Fibroblast of skin of abdomen (primary cell): ENCODE measurements at places on chromosomes 7 and 10.

GRCh38 chr10:119706521-119707278 is 19.1 kb upstream of the INPP5F start:
- no peak for DNase-seq

DNA sequence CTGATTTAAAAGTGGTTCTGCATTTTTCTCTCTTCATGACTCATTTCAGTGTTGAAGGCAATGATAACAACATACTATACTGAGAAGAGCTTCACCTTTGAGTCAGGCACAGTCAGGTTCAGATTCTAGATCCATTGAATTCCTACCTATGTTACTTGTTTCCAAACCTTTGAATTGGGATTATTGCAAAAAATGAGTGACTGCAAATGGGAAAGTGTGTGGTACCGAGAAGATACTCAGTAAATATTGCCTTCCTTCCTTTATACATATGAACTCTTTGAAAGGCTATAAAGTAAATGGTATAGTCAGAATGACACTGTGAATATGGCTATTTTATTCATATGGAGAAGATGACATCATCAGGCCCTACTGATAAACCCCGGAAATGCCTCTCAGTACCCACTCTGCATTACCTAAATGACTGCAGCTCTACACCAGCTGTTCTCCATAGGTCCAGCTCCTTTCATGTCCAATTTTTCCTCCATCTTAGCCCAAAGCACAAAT is 66.7 kb upstream of the FGL2 start:
- no peak for DNase-seq

DNA sequence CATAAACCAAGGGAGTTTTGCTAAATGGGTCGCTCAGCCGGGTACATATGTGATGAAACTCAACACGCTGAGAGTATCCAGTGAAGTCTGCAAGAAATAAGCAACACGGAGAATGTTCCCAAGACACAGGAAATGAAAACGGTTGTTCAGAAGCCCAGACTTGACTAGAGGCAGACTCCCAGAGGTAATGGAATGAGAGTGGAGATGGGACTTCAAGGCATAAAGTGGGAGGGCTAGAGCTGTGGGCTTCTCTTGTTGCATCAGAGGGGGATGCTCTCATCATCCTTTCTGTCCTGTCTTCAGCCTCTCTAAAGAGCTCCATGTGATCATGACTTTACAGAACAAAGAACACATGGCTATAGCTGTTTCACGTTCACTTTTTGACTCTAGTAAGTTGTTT is 88.3 kb downstream of the BAMBI start:
- no peak for DNase-seq

DNA sequence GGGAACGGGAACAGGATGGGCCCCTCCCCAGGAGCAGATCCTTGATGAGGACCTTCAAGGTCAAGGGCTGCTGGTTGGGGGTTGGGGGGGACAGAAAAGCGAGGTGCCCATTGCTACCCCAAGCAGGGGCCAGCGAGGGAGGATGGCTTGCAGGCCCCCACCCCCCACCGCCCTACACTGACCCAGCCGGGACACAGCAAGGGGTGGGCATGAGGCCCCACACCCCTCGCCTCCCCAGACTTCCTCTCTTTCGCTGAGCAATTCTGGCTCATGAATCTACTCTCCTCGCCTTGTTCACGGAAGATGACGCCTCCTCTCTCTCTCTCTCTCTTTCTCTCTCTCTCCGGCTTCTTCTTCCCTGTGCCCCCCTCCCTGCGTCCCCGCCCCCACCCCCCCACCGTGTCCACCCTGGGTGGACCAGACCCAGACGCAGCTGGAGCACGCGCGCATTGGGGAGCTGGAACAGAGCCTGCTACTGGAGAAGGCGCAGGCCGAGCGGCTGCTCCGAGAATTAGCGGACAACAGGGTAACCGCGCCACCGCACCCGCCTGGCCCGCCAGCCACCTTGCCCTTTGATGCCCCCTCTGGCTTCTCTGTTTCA is 81.1 kb upstream of the GTF2IRD1 start:
- peak; percentile 17 for DNase-seq

GRCh38 chr10:6269432-6269831 is 66.7 kb downstream of the PFKFB3 start:
- no peak for DNase-seq

DNA sequence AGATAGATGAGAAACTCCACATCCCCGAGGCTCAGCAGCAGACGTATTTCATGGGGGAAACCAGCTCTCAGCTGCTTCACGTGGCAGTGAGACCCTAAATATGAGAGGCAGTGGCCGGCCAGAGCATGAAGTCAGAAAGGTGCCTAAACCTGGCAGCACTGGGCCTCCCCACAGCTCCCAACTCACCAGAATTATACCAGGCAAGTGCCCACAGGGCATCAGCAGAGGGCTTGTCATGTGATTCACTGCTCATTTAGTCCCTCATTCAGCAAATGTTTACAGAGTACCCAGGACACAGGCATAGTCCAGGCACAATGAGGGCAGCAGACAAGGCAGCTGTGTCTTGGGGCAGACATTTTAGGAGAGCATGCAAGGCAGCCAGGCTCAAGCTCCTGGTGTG is 212.6 kb downstream of the PTPRN2 start:
- no peak for DNase-seq

DNA sequence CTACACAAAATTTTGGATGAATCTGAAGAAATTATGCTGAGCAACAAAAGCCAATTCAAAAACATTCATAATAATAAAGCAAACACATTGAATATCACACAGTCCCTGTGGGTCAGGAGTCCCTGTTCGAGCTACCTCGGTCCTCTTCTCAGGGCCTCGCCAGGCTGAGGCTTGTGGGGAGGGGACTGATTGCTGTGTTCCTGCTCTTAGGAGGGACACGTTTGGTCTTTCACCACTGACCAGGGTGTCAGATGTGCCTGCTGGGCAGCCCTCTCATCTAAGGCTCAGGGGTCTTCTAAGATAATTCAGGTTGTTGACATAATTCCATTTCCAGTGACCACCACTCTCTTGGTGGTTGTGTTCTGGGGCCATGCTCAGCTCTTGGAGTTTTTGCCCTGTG is 233.8 kb upstream of the PPP2R2D start:
- DNase-seq, result no peak

GRCh38 chr7:107528461-107528860 is 35.3 kb downstream of the COG5 start:
- peak; percentile 62 for DNase-seq

DNA sequence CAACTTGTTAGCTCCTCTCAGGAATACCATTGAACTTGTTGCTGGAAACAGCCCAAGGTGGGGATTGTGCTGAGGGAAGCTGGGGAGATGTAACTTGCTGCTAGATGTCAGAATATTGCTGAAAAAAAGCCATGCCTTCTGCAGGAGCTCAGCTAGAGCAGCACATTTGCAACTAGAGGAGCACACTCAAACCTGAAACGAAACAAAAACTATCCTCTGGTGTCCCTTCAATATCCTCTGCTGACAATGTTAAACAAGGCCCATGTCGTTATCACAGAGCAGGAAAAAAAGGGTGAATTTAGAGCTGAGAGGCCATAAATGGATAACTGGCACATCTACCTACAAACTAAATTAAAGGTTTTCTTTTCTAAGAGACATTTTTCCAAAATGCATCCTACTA is 53.7 kb upstream of the MACC1 start:
- no peak for DNase-seq

GRCh38 chr7:155233311-155234157 is 64.1 kb upstream of the INSIG1 start:
- peak; percentile 55 for DNase-seq

GRCh38 chr10:130962240-130963051 is 349.1 kb downstream of the TCERG1L start:
- DNase-seq, result no peak

DNA sequence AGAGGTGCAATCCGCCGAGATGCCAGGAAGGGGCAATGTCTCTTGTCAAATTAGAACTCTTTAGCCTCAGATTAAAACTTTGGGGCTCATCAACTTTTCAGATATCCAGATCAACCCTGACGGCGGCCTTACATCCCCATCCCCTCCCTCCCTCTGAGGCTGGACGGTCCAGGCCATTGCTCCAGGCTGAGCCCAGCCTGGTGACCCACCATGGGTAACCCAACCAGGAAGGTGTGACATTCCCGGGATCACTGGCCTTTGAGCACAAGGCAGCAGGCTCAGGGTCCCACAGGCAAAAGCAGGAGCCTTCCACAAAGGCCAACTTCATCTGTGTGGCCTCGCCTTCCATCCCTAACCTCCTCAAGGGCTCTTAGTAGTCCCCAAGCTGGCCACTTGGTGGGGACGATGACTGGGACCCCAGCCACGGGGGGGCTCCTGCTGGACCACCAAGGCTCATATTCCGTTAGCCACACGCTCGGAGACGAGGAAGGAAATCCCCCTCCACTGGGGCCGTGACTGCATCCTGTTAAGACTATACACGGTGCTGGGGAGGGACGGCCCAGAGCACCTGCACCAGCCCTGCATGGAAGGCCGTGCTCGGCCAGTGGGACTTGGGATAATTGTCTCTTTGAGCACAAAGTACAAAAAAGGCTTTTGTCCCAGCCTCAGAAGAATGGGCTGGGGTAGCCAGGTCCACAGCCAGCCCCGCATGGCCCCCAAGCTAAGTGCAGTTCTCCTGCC is 62.8 kb downstream of the ZRANB1 start:
- no peak for DNase-seq

DNA sequence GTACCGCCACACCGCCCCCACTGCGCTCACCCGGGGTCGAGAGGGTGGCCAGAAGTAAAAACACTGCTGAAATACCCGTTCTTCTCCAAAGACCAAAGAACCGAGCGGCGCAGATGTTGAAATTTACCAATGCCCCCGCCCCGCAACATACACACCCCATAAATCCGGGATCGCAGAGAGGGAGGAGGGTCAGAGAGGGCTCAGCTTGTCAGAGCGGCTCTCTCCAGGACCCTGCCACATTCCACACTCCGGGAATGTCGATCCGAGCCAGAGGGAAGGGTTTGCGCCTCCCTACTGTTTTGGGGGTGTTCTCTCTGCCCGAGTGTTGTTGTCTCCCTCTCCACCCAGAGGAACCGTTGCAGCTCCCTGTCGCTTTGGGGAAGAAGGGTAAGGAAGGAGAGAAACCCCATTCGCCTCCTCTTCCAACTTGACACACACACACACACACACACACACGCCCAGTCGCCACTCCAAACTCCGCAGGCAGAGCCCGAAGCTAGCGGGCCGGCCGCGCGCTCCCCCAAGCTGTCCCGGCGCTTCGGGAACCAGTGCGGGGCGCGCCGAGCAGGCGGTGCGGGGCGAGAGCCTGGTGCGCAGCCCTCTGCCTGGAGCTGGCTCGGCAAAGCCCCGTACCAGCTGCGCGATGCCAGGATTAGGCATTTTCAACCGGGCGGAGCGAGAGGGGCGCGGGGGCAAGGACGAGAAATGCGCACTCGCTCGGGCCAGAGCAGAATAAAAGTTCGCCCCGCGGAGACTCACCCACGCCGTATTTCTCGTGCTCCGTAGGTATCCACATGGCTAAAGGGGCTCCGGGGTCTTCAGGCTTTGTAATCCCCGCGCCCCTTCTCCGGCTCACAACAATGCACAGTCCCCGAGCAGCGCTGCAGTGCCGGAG is 609 bp downstream of the DOCK4 start:
- peak; percentile 74 for DNase-seq

DNA sequence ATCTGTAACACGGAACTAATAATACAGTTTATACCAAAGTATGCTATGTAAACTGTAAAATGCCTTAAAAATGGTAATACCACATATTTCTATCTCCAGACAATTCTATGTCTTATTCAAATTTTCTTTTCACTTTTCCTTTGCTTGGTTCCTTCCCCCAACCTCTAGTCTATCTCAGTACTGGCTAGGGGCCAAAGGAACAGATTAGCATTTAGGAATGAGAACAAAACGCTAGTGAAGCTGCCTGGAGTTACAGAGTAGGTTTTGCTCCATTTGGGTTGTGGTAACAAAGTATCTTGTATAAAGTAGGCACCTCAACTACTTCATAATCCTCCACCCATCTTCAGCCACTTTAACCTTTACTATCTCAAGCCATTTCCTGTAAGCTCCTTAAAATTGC is 94.1 kb downstream of the HBP1 start:
- no peak for DNase-seq

GRCh38 chr10:44390585-44391072 is 5.7 kb upstream of the CXCL12 start:
- no peak for DNase-seq

DNA sequence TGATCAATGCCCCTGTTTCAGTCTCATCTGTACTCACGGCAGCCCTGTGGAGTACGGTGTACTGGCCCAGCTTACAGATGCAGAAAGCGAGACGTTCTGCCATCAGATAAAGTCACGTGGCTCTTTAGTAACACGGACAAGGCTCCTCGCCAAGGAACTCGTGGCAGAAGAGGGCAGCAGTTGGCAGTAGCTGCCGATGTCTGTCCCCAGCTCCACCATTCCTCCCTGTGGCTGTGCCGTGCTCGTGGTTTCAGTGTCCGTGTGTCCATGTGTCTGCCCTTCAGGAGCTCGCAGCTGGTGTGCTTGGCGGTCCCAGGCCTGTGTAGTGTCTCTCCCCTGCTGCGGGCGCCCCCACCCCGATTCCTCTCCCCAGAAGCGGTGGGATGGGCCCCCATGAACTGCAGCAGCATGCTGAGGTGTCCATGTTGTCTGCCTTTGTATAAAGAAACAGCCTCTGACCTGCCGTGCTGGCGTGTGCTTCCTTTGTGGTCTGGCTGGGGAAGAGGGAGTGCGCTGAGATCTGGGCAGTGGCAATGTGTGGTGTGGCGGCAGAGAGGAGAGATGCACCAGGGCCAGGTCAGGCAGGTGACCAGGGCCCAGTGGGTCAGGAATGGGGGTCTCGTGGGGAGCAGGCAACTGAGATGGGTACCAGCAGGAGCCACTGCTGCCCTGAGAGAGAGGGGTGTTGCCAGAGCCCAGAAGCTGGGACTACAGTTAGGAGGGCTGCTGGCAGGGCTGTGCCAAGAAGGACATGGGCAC is 9.8 kb downstream of the RHBDD2 start:
- no peak for DNase-seq

- DNase-seq, result no peak
Observed at GRCh38 chr7:44622342-44623151, 16.1 kb downstream of the OGDH start.

DNA sequence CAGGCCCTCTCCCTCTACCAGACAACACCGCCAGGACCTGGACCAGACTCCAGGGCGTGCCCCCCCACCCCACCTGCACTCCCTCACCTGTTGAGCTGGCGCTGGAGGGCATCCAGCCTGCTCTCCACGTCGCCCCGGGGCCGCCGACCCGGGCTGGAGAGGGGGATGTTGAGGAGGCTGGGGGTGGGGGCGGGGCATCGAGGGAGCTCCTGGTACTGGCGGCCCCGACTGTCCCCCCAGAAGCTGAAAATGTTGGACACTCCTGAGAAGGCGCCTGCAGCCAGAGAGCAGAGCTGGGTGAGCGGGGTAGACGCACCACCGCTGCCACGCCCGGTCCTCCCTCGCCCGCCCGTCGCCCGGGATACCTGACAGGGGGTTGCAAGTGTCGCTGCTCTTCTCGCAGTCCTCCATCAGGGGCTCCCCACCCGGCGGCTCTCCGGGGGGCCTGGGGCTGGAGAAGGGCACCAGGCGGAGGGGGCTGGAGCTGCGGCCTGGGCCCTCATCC is 30.8 kb downstream of the KCNH2 start:
- no peak for DNase-seq

DNA sequence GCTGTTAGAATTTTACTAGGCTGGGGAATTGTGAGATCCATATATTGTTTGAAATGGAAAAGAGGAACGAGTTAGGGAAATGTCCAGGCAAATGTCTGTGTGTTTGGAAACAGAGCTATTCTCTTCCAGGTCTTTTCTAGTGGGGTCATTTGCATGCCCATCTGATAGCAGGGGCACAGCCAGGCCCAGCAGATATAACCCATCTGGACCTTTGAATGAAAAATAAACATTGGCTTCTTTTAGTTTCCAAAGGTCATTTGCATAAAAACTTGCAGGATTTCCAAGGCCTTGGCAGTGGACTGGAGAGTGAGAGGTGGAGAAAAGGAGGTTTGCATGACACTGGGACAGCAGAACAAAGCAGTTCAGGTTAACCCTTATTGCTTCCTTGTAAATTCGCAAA is 188.0 kb upstream of the GPR26 start:
- DNase-seq, result no peak
